ENCODE measurements at places on chromosomes 16 and 17.
A peak's percentile ranks its signal among the peaks of the same experiment; 100 is the strongest.

- DNase-seq, result no peak
These were observed 43.8 kb downstream of the NDEL1 start for GRCh38 chr17:8479431-8479947.

DNA sequence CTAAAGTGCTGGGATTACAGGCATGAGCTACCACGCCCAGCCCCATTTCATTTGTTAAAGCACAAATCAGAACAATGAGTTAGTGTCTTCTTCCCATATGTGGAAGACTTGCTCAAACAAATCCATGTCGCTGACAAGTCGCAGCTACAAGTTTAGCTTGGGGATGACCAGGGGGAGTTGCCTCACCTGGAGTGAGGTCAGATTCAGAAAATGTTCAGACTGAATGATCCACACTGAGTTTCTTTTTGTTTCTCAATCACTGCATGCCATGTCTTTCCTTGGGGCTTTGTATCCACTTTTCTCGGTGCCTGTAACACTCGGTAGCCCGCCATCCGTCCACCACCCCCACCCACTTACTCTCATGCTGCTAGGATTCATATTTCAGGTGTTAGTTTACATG lies 437.3 kb upstream of the DYNLRB2 start:
- DNase-seq, result no peak

- no peak for DNase-seq
These were observed 27.0 kb upstream of the RASD1 start for GRCh38 chr17:17523001-17523730.

- no peak for DNase-seq
These were observed 3.6 kb downstream of the KCNJ2 start for GRCh38 chr17:70172923-70173322.

DNA sequence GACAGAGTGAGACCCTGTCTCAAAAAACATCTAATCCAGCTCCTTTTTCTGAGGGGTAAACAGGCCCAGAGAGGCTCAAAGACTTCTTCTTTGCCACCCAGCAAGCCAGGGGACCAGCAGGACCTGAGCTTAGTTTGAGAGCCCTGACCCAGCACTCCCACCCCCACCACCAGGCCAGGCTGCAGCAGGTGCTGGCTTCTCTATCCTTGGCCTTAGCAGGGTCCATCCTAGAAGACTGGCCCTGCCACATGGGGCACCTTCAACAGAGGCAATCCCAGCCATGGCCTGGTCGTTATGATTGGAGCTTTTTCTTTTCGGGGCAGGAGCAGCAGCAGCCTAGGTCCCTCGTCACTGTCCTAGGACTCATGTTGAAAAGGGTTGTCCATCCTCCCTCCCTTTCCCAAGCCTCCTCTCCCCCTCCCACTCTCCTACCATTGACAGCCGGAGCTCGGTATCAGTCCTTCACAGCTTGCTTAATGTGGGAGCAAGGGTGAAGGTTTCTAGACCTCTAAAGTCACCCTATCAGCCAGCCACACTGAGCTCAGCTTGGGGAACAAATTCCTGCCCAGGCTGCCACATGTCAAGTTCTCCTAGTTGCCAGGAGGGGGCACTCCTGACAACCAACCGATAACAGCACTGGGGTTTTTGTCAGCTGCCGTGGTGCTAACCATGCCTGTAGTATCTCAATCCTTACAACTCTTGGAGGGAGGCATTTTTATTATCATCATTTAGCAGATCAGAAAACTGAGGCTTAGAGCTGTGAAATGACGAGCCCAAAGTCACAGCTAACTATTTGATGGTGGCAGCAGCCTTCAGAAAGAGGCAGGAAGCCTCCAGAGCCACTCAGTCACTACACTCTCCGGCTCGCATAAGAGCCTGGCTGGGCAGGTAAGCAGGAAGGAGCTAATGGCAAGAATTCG lies 11.2 kb downstream of the MRPL27 start:
- DNase-seq, result peak; percentile 19

DNA sequence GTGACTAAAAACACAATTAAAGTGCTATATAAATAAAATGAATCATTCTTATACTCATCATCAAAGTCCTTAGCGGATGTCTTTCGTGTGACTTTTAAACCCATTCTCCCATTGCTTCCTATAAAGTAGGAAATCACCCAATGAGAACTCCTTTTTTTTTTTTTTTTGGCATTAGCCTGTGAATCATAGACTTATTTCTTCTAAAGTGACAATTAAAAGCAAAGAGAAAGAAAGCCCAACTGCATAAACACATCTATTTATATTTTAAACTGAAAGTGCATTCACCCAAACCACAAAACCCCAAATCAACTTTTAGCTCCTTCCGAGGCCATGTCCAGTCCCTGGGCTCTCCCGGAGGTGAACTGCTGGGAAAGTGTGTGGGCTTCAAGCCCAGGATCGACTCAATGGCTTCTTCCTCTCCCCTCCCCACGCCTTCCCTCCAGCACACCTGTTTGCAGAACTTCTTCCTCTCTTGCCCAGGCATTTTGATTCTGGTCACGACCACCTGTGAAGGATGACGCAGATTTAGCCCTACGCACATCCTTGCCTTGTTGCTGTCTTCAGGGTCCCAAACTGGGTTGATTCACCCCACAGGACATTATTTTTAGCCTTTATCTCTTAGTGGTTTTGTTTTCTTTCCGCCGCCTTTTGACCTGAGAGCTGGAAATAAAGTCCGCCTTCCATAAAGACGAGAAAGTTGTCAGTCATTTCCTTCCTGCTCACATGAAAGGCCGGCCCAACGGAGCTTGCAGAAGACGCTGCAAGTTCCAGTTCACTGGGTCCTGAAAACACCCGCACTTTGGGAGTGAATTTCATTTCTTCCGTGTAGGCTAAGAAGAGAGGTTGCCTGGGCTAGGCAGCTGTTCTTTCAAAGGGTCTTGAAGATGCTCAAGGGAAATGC lies 166.8 kb downstream of the MAP2K6 start:
- DNase-seq, result no peak

DNA sequence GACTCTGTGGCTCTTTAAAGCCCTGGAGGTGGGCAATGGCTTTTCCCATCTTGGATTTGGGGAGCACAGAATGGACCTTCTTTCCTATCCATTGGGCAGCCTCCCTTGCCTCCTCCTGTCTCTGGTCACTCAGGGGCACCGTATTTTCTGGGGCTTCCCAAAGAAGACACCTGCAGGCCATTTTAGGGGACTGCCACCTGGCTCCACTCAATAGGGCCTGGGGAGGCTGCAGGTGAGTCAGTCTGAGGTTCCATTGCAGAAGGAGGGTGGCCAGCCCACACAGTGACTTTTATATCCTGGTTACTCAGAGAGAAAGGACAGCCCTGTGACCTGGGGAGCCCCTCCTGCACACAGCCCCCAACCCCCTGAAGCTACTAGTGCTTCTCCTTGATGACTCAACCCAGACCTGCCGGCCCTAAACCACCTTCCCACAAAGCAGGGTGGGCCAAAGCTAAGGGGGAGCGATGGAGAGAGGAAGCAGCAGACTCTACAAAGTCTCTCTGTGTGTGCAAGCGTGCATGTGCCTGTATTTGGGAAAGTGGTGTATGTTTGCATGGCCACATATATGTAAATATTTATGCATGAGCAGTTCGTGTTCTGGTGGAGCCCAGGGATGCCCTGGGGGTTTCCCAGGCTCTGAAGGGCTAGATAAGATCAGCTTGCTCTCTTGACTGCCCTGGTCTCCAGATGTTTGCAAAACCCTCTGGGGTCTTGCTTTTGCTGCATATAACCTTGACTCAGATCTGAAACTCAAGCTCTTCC lies 5.0 kb downstream of the CX3CL1 start:
- DNase-seq, result peak; percentile 69

- DNase-seq, result no peak
These were observed 3.3 kb downstream of the RND2 start for GRCh38 chr17:43028221-43028861.

DNA sequence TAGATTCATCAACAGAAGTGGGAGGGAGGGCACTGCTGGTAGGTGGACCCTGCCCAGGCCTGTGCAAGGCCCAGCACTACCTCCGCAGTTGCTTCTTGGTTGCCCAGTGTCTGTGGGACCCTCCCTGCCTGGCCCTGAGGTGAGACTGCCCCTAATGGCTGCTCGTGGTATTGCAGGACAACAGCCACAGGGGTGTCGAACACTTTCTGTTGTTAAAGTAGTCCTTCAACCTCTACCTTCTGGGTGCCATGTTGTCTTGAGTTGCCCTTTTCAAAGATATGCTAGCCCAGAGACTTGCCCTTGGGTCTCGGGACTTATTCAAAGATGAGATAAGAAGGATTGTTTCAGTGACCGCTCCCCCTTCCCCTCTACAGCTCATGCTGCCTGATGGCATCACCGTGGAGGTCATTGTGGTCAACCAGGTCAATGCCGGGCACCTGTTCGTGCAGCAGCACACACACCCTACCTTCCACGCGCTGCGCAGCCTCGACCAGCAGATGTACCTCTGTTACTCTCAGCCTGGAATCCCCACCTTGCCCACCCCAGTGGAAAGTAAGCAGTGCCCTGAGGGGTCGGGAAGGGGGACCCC lies 29.1 kb downstream of the AKAP1 start:
- peak; percentile 22 for DNase-seq

DNA sequence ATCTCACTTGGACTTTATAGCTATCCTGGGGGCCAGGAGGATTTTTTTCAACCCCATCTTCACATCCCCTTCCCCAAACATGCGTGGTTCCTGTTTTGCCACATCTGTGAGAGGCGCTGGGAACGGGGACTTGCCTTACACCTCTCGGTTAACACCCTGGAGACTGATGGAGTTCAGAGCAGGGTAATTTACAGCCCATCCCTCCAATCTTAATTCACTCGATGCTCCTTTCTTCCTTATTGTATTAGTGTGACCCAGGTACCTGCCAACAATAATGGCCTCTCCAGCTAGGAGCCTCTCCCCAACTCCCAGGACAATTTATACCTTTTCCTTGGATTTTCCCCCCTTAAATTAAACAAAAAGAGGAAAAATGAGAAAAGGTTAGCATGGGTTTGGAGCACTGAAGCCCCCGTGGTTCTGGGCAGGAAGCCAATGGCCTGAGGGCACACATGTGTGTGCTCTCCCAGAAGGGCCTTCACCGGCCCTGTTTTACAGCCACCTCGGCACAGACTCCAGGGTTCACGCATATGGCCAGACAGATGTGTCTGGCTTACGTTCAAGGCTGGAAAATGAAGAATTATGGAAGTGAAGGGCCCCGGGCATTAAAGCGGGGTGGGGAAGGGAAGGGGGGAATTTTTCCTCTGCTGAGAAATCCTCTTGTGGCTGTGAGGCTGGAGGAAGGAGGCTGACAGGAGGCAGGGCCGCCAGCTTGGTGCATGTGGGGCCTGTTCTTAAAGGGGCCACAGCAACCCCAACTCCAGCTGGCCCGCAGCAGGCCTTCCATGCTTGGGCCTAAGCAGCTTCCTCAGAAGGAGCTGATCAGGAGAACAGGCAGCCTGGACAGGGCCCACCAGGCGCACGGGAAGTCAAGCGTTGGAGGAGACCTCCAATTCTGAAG lies 21.4 kb downstream of the HIC1 start:
- DNase-seq, result no peak

DNA sequence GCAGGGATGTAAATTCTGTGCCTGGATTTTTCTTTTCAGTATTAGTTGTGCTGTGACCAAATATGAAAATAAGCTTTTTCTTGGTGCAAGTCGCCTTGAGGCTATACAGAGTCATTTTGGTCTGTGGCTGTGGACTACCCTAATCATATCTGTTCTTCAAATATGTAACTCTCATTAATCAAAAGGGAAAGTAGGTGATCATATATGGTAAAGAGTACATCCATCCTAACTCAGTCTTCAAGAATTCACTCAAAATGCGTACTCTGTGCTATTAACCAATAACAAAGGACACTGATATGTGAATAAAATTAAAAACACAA lies 2.6 kb downstream of the CPD start:
- no peak for DNase-seq

GRCh38 chr17:37147301-37147812 lies 198.6 kb downstream of the AATF start:
- DNase-seq, result no peak

DNA sequence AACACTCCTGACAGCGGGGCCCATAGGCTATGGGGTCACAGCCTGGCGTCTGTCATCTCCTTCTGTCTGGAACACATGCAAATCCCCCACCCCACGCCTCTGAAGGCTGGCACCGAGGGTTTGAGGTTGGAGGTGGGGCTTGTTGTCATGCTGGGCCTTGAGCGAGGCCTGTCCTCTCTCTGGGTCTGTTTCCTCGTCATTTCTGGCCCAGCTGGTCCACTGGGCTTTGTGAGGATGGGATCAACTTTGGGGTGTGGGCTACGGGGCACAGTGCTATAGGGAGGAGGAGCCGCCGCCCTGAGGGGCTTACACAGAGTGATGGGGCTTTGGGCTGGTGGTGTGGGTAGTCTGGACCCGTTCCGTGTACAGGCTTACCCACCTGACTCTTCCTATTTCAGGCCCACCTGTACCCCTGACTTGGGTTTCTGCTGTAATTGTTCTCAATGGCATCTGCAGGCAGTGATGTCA lies 87.5 kb downstream of the AMFR start:
- no peak for DNase-seq

DNA sequence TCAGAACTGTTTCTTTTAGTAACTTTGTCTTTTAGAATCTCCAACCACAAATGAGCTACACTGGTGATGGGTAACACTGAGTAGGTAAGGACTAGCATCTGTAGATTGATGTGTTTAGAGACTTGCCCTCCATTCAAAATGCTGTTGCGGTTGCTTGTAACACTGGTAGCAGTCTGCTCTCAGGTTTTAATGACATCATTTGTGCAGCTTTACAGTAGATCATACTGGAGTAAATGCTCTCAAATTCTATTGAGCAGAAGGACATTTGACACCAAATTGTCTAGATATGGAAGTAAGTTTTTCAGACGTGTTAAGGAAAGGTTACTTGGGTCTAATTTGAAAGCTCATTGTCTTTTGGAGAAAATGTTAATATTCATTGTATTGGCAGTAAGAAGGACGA lies 98.8 kb downstream of the NLK start:
- DNase-seq, result no peak

GRCh38 chr16:50280932-50281331 lies 14.6 kb downstream of the ADCY7 start:
- DNase-seq, result no peak

- no peak for DNase-seq
These were observed 18.3 kb upstream of the CLEC18A start for GRCh38 chr16:69932691-69933392.

DNA sequence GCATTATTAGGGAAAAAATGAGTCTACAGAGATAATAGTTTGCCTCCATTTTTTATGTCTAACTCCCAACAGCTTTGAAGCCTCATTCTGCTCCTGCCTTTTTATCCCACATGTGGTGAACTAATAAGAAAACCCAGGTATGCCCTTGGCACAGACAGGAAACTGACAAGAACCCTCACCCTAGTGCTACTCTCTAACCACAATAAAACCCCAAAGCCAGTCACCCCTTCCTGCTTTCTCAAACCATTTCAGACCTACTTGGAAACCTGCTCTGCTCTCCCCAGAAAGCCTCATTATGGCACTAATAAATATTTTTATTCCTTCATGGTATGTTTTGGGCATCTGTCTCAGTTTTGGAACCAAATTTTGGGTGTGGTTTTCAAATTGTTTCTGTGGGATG lies 3.9 kb upstream of the MARVELD3 start:
- DNase-seq, result no peak

DNA sequence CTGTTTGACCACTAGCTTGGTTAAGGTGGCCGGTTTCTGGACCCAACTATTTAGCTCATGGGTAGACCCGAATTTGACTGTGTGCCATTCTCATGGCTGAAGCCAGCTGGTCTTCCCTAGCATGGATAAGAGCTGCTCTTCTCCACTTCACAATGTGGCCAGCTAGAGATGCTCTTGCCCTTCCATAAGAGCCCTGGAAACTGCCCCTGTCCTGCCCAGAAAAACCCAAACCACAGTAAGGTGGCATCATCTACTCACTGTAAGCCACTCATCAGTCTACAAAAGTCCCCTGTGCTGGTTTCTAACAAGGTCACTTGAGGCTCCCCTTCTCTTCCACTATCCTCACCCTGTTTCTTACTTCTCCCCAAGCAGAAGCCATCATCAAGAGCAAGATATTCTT lies 165.1 kb downstream of the HS3ST2 start:
- no peak for DNase-seq

- DNase-seq, result peak; percentile 24
These were observed 45.4 kb downstream of the CDH1 start for GRCh38 chr16:68782198-68783174.

Measured in stimulated activated CD8-positive, alpha-beta memory T cell treated with anti-CD3 and anti-CD28 coated beads, Interleukin-15, amount 100 ng/mL, for 48 hours (primary cell).